Prostate gland (tissue), 2 donors: ENCODE measurements at places on chromosomes 6 and 20. TPM values are rescaled to one million over a fixed set of nuclear protein-coding genes. Genes with fewer than 3 reads are reported as not detected.

GRCh38 chr6:147528511-147529145, 20.1 kb downstream of the SAMD5 start:
- H3K27me3 ChIP-seq: no peaks in the 10 kb centered on the region
- DNase-seq: no peak
- no peaks in the 10 kb centered on the region for H3K4me1 ChIP-seq
- H3K36me3 ChIP-seq: no peaks in the 10 kb centered on the region
- H3K4me3 ChIP-seq: no peak overlapping the region

The SPEF1 gene
- total RNA-seq: 1.6 TPM

The TREML1 gene
- total RNA-seq: not detected

GRCh38 chr6:79188885-79189480, 45.5 kb downstream of the HMGN3 start:
- no peaks in the 10 kb centered on the region for H3K36me3 ChIP-seq
- peak; percentile 30 for DNase-seq
- H3K4me1 ChIP-seq: no peaks in the 10 kb centered on the region
- no peaks in the 10 kb centered on the region for H3K27me3 ChIP-seq

DNA sequence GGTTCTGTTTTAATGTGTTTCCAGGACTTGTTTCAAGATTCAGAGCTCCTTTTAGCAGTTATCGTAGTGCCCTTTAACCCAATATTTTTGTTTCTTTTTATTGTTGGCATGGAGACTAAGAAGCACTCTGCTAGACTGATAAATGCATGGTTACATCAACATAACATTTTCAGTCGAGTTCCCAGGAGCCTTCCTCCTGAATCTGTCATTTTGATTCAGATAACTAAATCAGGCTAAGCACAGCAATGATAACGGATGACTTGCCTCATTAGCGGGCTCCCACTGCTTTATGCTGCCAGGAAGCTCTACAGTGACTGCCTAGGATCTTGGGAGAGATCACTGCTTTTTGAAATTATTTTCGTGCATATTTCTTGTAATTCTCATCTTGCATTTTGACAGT, 772.8 kb upstream of the GJE1 start:
- no peak overlapping the region for H3K4me3 ChIP-seq
- no peaks in the 10 kb centered on the region for H3K4me1 ChIP-seq
- H3K27me3 ChIP-seq: no peaks in the 10 kb centered on the region
- H3K27ac ChIP-seq: no peak overlapping the region

DNA sequence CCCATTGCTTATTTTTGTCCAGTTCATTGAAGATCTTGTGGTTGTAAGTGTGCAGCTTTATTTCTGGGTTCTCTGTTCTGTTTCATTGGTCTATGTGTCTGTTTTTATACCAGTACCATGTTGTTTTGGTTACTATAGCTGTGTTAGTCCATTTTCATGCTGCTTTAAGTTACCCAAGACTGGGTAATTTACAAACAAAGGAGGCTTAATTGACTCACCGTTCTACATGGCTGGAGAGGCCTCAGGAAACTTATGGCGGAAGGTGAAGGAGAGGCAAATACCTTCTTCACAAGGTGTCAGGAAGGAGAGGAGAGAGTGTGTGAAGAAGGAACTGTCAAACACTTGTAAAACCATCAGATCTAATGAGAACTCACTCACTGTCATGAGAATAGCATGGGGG, 29.9 kb upstream of the FERMT1 start:
- no peaks in the 10 kb centered on the region for H3K36me3 ChIP-seq
- H3K4me3 ChIP-seq: no peak overlapping the region
- no peak overlapping the region for H3K27ac ChIP-seq

DNA sequence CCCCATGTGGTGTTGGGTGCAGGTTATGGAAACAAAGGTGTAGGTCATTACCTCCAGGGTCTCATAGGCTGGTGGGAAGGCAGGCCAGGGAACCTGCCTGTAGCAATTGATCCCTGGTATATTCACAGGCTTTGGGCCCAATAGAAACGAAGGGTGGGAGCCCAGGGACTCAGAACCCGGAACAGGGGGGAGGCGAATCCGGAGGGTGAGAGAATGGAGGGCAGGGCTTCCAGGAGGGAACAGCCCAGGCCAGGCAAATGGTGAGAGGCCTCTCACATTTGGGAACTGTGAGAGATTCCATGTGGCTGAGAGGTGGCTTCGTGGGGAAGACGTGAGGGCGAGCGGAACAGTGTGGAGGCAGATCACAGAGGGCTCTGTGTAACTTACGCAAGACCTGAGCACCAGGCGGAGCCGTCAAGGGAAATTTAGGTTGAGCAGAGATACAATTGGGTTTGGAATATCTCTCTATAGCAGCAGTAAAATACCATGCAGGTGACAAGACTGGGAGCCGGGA, 267.1 kb downstream of the ERMARD start:
- DNase-seq: no peak
- H3K4me3 ChIP-seq: no peak overlapping the region
- H3K27me3 ChIP-seq: no peaks in the 10 kb centered on the region
- no peaks in the 10 kb centered on the region for H3K4me1 ChIP-seq
- H3K27ac ChIP-seq: no peak overlapping the region

The ADGRF1 gene
- total RNA-seq: 11.5 TPM

The PDYN gene
- total RNA-seq: 0.28 TPM

- no peaks in the 10 kb centered on the region for H3K27me3 ChIP-seq
- H3K4me1 ChIP-seq: no peaks in the 10 kb centered on the region
- no peak overlapping the region for H3K27ac ChIP-seq
- no peak overlapping the region for H3K4me3 ChIP-seq
- no peaks in the 10 kb centered on the region for H3K36me3 ChIP-seq
- no peak for DNase-seq
These were observed 78.8 kb upstream of the TENT5A start for GRCh38 chr6:81831274-81831673.

The TBXT gene
- total RNA-seq: 0.23 TPM

GRCh38 chr6:23951691-23952090, 174.3 kb upstream of the NRSN1 start:
- H3K4me1 ChIP-seq: no peaks in the 10 kb centered on the region
- no peaks in the 10 kb centered on the region for H3K27me3 ChIP-seq
- H3K4me3 ChIP-seq: no peak overlapping the region
- no peak for DNase-seq
- H3K36me3 ChIP-seq: no peaks in the 10 kb centered on the region
- H3K27ac ChIP-seq: no peak overlapping the region

DNA sequence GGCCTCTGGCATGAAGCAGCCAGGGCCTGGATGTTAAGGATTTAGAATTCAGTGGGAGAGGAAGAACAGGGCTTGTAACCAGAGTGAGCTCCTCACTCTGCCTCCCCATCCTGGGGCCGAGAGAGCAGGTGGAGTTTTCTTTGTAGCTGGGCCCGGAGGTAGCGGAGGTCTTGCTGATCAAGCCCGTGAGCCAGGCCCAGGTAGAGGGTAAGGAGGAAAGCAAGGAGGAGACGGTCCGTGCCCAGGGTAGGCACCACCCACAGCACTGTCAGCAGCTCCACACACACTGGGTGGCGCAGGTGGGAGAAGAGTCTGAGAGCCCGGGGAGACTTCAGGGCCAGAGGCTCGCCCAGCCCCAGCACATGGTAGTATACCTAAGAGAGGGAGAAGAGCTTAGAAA, 2.1 kb upstream of the PPP1R18 start:
- H3K27me3 ChIP-seq: no peaks in the 10 kb centered on the region
- DNase-seq: no peak
